Activated CD4-positive, alpha-beta T cell treated with anti-CD3 and anti-CD28 coated beads for 24 hours (primary cell): ENCODE measurements at places on chromosomes 6 and 20.

- DNase-seq = no peak
Measured at GRCh38 chr20:400454-401275, 7.4 kb upstream of the RBCK1 start.

GRCh38 chr6:166003569-166003968, 164.1 kb downstream of the TBXT start:
- DNase-seq = no peak

DNA sequence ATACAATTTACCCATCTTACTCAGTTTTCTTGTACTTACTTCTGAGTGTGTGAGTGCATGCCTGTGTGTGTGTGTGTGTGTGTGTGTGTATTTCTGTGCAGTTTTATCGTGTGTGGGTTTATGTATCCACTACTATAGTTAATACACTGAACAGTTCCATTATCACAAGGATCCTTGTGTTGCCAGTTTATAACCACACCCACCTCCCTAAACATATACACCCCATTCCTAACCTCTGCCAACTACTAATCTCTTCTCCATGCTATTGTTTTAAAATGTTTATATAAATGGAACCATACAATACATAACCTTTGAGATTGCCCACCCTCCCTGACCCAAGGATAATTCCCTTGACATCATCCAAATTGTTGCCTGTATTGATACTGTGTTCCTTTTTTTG, 18.7 kb downstream of the POFUT1 start:
- DNase-seq = no peak

DNA sequence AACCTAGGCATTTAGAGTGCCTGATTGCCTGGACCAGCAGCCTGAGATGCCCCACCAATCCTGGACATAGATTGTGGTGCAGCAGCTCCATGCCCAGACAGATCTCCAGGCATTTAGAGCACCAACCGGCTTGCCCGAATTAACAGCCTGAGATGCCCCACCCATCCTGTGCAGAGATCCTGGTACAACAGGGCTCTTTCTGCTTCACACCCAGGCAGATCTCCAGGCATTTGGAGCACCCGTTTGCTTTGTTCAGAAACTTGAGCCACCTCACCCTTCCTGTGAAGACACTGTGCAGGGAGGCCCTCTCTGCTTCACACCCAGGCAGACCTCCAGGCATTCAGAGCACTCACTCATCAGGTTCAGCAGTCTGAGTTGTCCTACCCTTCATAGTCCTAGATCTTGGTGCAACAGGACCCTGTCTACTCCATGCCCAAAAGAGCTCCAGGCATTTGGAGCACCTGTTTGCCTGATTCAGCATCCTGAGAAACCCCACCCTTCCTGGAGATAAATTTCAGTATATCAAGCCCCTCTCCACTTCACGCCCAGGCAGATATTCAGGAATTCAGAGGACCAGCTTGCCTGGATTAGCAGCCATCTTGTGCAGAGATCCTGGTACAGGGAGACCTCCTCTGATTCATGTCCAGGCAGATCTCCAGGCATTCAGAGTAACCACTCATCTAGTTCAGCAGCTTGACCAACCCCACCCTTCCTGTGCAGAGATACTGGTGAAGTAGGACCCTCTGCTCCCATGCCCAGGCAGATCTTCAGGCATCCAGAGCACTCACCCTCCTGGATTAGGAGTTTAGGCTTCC, 189.2 kb upstream of the FERMT1 start:
- DNase-seq = no peak

GRCh38 chr6:7542874-7543624, 1.6 kb downstream of the DSP start:
- DNase-seq = no peak

DNA sequence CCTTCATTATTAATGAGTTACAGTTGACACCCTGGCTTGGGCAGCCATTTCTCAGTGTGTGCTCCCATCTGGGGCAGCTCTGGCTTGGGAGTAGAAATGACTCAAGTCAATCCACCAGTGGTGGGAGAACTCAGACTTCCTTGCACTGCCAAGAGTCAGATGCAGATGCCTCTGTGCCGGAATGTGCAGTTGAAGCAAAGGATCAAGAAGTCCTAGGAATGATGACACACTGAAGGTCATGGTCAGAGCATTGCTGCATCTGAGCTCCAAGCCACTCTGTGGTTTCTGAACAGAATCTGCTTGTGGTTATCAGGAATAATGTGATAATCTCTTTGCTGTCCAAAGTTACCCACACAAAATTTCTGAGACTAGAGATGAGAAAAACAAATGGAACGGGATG, 19.5 kb upstream of the PAX1 start:
- no peak for DNase-seq
